Airway epithelial cell (primary cell): ENCODE measurements at places on chromosomes 4 and X. TPM values are rescaled to one million over a fixed set of nuclear protein-coding genes. Genes with fewer than 3 reads are reported as not detected.

The SOX3 gene
- not detected in 2 replicates for total RNA-seq

The CXorf49 gene
- total RNA-seq, result not detected in 2 replicates

The MYOZ2 gene
- not detected in 2 replicates for total RNA-seq

The DKK2 gene
- 0.49 and 0.56 TPM in 2 replicates for total RNA-seq

The MFAP3L gene
- 0.70 and 2.0 TPM in 2 replicates for total RNA-seq
